Body of pancreas (tissue), 4 donors: ENCODE measurements at places on chromosomes 12 and 14.

DNA sequence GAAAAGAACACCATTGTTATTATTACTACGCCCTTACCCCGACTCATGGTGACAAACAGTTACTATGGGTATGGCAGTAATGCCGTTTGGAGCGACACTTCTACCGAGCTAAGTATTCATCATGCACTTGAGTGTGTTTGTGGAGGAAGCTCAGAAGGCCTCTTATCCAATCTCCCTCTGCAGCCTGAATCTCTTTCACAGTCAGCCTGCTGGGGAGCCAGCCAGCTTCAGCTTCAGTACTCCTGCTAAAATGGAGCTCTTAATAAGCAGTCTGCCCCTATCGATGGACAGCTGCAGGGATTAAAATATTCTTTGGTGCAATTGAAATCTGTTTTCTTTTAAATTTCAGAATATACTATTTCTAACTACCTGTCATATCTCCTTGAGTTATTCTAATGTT is 24.7 kb upstream of the ATP5MC2 start:
- no peak for DNase-seq

GRCh38 chr14:57060276-57060955 is 208.3 kb downstream of the EXOC5 start:
- DNase-seq, result peak; percentile 68

- no peak for DNase-seq
Observed at GRCh38 chr12:22538311-22538710, 6.0 kb downstream of the C2CD5 start.

DNA sequence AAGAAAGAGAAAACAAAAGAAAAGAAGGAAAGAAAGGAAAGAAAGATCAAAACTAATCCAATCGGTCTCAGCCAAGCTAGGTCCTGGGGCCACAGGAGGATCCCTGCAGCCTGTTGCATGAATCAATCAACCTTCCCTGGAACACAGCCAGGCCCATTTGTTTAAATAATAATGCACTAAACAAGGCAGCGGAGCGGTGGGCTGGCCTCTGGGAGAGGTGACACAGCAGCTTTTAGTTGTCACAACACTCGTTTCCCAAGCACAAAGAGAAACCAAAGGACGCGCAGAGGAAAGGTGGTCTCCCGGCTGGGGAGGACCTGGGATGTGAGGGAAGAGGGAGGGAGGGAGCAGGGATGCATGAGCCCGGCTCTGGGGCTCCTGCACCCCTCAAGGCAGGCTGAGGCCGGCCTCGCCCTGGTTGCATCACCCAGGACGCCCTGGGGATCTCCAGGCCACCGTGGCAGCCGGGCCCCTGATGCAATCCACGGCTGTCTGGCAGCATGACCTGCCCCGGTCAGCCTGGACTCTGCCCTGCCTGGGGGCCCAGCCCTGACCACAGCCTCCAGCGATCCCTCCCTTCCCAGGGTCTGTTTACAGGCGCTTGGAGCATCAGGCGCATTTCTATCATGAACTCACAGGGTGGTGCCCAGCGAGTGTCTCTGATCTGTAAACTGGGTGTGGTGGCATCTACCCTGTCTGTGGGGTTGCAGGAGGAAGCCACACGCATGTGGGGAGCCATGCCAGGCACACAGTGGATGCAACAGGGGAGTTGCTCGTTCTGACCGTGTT is 32.5 kb downstream of the MMP17 start:
- DNase-seq, result no peak

- peak; percentile 26 for DNase-seq
Observed at GRCh38 chr12:109833307-109834189, at the start of gene TRPV4. TSS of gene TRPV4 (minus strand) at chr12:109833398. CDS start at chr12:109814796, 18,602 bp downstream.

- no peak for DNase-seq
Observed at GRCh38 chr12:87988534-87988933, 40.7 kb downstream of the C12orf50 start.

GRCh38 chr12:80058586-80058985 is 40.8 kb upstream of the OTOGL start:
- peak; percentile 18 for DNase-seq

DNA sequence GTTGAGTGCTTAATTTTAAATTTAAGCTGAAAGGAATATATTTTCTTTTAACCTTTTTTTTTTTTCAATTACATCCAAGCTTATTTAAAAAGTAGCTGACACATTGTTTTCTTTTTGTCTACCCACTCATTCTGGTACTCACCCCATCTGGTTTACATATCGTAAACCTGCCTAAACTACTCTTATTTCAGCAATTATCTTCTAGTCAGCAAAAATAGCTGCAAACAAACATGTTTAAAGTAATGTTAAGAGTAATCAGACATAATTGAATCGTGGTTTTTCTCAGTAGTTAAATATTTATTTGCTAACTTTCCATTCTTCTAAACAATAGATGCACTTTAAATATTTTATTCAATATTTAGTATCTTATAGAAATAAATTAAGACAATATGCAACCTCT is 492.7 kb upstream of the MGAT4C start:
- no peak for DNase-seq

GRCh38 chr12:27844366-27845090 is 64.5 kb upstream of the MANSC4 start:
- DNase-seq, result peak; percentile 54

DNA sequence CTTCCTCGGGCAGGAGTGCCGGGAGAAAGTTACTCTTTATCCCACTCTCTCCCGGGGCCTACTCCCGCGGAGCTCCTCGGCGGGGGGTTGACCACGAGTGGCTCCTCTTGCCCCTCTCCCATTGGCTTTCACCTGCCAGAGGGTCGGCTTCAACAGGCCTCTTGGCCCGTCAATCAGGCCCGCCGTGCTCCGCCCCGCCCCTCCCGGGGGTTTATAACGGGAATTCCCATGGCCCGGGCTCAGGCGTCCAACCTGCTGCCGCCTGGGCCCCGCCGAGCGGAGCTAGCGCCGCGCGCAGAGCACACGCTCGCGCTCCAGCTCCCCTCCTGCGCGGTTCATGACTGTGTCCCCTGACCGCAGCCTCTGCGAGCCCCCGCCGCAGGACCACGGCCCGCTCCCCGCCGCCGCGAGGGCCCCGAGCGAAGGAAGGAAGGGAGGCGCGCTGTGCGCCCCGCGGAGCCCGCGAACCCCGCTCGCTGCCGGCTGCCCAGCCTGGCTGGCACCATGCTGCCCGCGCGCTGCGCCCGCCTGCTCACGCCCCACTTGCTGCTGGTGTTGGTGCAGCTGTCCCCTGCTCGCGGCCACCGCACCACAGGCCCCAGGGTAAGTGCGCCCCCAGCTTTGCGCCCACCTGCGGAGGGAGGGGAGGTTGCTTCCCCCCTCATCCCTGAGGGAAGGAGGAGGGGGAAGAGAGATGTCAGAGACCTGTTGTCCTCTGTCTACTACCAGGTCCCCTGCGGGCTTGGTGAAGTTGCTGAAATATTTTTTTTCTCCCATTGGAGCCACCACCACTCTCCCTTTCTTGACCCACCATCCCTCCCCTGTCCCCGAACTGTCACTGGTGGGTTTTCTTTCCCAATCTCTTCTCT is at the start of gene SMOC1:
Gene SMOC1 (plus strand): TSS at position 242 of the 869 bp plus-strand sequence. CDS start 263 bp downstream, at position 505.
- DNase-seq, result peak; percentile 82
